ENCODE measurements at places on chromosomes 2 and 18.

DNA sequence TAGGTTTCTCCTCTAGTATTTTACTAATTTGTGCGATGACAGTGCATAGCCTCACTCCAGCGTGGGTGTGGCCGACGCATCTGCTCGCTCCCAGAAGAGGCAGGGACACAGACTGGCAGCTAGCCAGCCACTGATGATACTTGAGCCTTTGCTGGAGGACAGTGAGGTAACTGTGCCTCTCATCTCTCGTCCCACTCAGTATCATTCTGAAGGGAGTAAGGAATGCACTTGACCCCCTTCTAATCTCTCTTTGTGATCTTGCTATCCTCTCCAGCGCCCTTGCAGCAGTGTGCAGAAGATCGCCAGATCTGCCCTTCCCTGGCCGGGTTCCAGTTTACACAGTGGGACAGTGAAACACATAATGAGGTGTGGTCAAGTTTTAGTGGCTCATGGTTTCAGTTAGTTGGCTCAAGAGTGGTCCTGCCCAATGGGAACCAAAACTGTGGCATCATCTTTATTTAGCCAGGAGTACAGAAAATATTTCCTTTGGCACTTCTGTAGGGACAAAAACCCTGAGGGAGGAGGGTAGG is 17.5 kb downstream of the NCAPH start:
- no peak for DNase-seq

- DNase-seq: no peak
Measured at GRCh38 chr18:59833785-59834184, 66.0 kb upstream of the PMAIP1 start.

DNA sequence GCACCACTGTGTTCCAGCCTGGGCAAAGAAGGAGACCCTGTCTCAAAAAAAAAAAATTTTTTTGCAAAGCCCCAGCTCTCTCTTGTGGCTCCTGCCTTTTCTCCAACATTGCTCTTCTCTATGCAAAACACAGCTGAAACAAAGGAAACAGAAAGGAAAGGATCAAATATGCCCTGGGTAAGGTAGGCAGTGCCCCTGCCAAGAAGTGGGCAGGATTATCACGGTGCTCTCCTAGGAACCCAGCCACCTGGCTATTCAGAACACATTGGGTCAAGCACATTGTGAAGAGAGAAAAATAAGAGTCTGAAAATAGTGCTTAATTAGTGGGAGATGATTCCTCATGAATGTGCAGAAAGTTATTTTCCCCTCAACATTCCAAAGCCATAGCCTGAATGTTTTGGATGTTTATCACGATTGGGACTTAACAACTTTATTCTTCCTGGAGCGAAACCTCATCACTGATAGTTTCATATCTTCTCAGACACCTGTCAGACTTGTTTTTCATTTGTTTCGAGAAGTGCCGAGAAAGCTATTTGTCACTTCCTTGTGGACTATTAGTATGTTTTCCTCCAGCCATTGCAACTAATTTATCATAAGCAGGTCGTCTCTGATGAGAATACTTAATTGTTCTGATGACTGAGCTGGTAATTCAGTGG is 42.7 kb upstream of the RPL31 start:
- peak; percentile 67 for DNase-seq

GRCh38 chr2:21372654-21373053 is 248.9 kb downstream of the TDRD15 start:
- DNase-seq: peak; percentile 9

DNA sequence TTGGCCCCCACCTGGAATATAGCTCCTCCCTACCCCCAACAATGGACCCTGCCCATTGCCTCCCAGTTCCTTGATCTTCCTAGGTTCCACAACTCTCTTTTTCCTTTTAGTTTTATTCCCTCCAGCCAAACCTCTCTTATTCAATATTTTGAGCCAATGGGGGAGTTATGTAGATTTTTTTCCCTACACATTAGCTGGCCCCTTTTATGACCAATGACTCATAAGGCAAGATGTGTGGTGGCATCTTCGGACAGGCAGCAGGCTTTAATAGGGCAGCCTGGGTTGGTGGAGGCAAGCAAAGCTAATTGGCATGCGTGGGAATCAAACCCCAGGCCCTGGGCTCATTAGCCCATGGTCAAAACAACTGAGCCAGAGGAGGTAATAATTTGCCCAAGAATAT is 9.2 kb downstream of the GRP start:
- DNase-seq: no peak

- no peak for DNase-seq
Measured at GRCh38 chr2:88811681-88812080, 120.2 kb downstream of the RPIA start.

DNA sequence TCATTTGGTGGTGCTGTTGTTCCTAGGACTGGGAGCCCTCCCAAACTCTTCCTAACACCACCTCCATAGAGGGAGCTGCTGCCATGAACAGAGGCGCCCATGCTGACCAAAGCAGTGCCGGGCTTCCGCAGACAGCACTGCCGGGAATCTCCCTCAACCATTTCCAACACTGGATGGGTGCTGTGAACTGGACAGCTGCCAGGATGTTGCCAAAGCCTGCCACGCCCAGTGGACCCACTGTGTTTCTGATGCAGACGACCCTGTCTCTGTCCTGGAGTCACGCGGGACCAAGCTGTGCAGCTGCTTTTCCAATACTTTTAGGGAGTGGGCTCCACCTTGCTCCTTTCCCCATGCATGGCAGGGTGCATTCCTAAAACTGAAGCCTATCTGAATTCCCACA is 16.9 kb upstream of the GNAL start:
- DNase-seq: no peak

DNA sequence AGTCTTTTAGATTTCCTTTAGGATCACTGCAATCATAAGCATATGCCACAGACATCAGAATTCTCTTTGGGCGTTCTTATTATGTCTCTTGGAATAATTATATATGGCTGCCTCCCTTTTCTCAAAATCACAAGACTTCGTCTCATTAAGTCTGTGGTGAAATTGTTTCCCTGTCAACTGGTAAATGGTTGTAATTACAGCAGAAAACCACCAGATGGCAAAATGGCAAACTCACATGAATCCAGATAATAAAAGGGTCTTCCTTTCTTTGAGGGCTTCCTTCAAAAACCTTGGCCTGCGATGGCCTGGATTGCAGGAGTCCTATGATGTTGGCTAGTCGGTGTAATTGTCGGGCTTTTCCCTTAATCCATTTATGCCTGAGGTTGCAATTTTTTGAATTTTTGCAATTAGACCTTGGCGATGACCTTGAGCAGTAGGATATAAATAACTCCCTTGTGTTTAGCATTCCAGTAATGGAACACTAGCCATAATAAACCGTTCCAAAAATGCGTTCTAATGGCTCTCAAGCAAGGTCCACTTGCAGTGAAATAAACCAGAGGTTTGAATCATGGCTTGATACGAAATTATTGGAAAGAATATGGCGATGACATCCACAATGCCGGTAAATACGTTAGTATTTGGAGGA is 656.4 kb downstream of the MBD2 start:
- DNase-seq: peak; percentile 26

Measured in RPMI8226 (cell line).